ENCODE measurements at places on chromosomes 2 and 18.

DNA sequence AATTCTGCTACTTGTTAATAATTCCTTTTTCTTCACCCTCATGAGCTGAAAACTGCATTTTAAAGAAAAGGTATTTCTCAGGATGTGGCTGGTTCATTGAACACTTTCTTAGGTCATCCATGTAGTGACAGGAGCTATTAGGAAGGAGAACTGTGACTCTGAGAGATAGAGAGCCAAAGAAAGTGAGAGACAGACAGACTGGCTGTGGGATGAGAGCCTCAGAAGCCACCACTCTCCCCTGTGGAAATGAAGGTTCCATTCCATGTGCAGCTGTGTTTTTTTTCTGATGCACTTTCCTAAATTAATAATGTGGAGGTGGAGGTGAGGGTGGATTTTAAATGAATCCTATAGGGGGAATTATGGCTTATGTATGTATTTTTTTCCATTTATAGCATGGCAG lies 113.3 kb downstream of the FAM210A start:
- no peak for DNase-seq

GRCh38 chr2:19887510-19887909 lies 14.3 kb downstream of the TTC32 start:
- no peak for DNase-seq

GRCh38 chr2:46706264-46706983 lies 209.2 kb downstream of the MCFD2 start:
- no peak for DNase-seq

DNA sequence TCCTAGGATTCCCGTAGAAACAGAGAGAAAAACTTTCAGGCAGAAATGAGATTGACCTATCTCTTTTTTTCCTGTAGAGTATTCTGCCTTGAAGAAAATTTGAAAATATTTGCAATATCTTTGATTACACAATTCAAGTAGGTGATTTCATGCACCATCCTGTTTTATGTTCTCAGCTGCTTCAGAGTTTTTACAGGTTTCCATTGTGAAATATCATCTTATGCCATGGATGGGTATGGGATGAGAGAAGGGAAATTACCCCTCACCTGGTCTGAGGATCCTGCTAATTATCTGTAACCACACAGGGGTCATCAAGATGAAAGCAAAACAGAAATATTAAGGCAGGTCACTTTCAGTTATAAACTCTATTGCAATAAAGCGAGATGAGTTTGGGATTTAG lies 264.8 kb downstream of the TXNL1 start:
- no peak for DNase-seq

- DNase-seq = no peak
Observed at GRCh38 chr18:63111671-63112402, 207.7 kb downstream of the BCL2 start.

- no peak for DNase-seq
Observed at GRCh38 chr2:55999231-55999630, 75.6 kb upstream of the EFEMP1 start.

DNA sequence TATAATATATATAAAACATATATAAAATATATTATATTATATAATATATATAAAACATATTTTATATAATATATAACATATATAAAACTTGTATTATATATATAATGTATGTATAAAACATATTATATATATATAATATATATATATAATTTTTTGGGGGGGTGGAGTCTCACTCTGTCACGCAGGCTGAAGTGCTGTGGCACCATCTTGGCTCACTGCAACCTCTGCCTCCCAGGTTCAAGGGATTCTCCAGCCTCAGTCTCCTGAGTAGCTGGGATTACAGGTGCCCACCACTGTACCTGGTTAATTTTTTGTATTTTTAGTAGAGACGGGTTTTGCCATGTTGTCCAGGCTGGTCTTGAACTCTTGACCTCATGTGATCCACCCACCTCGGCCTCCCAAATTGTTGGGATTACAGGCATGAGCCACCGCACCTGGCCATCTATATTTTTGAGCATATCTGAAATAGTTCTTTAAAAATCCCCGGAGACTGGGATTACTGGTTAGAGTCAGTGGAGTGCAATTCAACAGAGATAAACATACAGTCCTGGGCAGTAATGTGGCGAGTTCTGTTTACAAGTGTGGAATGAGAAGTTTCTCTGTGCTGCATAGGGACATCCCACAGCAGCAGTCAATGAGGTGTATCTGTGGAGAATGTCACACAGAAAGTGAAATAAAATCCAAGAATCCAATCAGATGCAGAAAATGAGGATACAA lies 208.4 kb downstream of the MYCN start:
- DNase-seq = no peak

- DNase-seq = no peak
Observed at GRCh38 chr2:103618112-103618511, 856.3 kb downstream of the TMEM182 start.

- no peak for DNase-seq
Observed at GRCh38 chr18:31632356-31632755, 40.7 kb downstream of the TTR start.

DNA sequence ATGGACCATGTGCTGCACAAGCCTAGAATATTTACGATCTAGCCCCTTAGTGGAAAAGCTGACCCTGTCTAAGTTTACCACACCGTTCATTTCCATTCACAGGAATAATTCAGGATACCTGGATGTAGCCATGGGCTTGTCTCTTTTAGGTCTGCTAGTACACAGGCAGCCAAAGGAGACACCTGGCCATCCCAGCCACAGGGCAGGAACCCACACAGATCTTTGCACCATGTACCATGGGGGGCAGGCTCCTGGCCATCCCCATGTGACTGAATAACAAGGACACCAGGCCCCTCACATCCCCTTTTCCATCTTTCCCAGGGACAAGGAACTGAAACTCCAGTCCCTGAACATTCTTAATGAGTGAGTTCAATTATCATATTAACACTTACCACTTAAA lies 467.3 kb upstream of the MYT1L start:
- no peak for DNase-seq

GRCh38 chr2:216664593-216665034 lies 30.7 kb downstream of the IGFBP5 start:
- no peak for DNase-seq

GRCh38 chr2:103809941-103810441 lies 1043.9 kb upstream of the POU3F3 start:
- no peak for DNase-seq

GRCh38 chr2:70919672-70920366 lies 15.9 kb upstream of the ATP6V1B1 start:
- peak; percentile 33 for DNase-seq

- no peak for DNase-seq
Observed at GRCh38 chr2:231935207-231935524, 9.0 kb upstream of the NPPC start.

DNA sequence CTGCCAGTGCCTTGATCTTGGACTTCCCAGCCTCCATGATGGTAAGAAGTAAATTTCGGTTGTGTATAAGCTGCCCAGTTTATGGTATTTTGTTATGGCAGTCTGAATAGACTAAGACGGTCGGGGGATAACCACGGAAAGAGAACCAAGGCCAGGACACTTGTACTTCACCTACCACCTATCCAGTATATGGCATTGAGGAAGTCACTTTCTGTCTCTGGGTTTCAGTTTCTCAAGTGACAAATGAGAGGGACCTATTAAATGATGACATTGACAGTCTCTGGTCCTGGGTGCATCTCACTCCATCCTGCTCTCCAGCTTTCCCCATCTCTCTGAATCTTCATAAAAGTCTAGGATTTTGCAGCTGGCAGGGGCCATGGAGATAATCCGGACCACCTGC lies 183.8 kb upstream of the MSH6 start:
- DNase-seq = no peak

DNA sequence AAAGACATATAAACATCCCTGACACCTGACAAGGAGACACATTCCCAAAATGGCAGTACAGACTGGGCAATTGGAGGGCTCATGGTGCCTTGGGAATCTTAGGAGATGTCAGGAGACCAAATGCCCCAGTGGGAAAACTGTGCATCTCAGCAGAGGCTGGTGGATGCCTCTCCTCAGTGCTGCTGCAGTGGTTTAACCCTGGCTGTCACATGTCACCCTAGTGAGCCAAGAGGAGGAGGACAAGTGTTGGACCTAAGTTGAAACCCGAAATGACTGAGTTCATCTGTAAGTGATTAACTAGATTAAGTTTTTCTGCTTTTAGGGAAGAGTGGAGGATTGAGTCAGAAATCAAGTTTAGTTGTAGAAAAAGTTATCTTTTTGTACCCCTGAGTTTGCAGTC lies 5.2 kb upstream of the NAGK start:
- DNase-seq = no peak

DNA sequence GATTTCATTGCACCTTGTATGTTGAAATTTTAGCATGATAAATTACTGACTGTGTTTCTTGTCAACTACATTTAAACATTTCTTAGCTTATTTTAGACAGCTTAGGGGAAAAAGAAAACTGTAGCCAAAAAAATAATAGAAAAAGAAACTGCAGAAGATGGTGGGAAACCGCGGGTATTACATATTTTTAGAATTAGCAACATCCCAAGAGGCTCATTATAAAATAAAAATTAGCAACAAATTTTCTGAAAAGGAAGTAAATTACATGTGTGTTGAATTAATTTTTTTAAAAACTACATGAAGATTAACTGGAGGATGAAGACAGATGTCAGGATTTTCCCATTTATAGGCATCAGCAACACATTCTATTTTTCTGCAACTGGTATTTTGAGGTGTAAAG lies 4.3 kb downstream of the PELI1 start:
- DNase-seq = no peak

- no peak for DNase-seq
Observed at GRCh38 chr2:11810237-11810977, 64.0 kb downstream of the LPIN1 start.

GRCh38 chr18:34970106-34970505 lies 71.1 kb upstream of the MAPRE2 start:
- no peak for DNase-seq

DNA sequence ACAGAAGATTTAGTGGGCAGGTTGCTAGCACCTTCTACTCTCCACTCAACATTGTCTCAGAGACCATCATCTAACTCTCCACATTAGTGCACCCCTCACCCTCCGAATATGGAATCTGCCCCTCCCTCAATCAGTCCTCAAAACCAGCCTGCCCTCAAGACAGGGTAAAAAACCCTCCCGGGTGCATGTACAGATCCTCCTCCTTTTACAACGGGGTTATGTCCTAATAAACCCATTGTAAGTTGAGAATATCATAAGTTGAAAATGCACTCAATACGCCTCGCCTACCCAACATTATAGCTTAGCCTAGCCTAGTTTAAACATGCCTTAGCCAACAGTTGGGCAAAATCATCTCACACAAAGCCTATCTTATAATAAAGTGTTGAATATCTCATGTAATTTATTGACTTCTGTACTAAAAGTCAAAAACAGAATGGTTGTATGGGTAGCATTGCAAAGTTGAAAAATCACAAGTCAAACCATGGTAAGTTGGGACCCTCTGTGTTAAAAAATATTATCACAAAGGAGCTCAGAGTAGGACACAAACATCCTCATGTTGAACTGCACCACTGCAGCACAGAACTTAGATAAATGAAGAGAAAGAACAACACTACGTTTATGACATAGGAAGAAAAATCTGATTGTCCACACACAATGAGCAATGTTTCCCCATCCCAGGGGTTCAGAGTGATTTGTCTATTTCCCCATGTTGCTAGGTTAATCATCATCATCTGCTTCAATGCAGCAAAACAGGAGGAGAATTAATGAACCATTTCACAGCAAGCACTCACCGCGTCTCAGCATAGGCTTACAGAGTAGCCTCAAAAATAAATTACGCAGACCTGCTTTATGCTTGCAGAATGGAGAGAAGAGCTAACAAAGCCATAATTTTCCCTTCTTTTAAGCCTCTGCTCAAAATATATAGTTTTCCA lies 184.1 kb upstream of the ARL4C start:
- DNase-seq = no peak

DNA sequence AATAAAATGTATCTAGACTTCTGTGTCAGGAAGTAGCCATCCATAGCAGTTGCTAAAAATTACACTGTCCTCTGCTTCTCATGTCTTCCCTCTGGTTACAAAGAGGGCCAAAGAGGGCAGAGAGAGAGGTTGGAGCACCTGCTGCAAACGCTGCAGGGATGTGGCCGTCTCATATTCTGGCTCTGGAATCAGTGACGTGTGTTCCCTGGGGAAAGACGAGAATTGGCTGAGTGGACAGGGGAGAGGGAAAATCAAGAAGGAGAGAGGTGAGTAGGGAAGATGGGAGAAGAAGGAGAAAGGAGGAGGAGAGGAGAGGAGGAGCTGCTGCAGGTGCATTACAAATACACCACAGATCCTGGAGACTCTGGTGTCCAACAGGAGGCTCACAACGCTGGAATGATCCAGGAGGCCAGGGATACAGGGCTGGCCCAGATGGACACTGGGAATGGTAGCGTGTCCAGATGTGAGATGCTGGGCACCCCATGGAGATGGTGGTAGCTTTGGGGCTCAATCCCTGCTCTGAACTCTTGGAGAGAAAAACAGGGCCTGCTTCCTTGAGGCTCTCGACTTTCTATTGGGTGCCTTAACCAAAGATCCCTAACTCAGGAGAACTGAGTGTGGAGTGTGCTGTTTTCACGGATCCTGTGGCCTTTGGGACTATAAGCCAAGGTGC lies 118.4 kb upstream of the PXDN start:
- no peak for DNase-seq

GRCh38 chr18:67583621-67584020 lies 67.1 kb upstream of the DSEL start:
- DNase-seq = no peak

DNA sequence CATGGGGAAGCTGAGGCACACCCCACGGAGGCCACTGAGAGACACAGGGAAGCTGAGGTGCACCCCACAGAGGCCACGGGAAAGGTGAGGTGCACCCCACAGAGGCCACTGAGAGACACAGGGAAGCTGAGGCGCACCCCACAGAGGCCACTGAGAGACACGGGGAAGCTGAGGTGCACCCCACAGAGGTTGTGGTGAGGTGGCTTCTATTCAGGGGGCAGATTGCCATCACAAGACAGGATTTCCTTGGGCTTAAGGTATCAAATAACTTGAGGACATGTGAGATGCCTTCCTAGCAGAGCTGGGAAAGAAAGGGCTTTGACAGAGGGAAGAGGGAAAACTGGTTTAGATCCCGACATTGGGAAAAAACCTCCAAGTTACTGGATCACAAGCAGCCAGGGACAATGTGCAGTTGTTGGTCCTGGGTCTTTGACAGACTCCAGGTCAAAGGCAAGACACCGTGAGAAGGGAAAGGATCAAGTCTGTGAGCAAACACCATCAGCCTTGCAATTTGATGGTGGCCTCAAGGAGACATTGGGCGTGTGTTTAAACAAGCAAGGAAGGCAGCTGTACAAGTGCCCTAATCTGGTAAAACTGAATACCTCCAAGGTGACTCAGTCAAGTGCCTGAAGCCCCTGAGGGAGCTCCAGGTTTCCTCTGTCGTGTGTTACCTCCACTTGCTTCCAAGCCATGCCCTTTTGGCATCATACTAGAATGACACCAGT lies 133.2 kb upstream of the EPAS1 start:
- no peak for DNase-seq

GRCh38 chr2:13884291-13884976 lies 748.1 kb upstream of the LRATD1 start:
- no peak for DNase-seq

DNA sequence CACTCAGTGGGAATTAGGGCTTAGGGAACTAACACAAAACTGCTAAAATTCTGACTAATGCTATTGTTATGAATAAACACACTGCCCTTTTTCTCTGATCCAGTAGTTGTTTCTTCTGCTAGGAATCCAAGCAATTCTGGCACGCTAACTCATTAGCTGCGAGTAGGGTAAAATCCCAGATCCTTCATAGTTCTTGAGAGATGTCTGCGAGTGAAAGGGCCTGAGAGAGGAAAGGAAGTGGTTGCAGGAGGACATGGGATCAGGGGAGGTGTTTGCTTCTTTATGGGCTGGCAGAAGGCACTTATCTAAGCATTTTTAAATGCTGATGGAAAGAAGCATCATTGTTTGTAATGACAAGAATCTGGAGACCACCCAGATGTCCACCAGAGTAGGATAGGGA lies 9.4 kb downstream of the MAP3K19 start:
- DNase-seq = no peak
